Kidney glomerular epithelial cell (primary cell): ENCODE measurements at places on chromosomes 2 and 18.

DNA sequence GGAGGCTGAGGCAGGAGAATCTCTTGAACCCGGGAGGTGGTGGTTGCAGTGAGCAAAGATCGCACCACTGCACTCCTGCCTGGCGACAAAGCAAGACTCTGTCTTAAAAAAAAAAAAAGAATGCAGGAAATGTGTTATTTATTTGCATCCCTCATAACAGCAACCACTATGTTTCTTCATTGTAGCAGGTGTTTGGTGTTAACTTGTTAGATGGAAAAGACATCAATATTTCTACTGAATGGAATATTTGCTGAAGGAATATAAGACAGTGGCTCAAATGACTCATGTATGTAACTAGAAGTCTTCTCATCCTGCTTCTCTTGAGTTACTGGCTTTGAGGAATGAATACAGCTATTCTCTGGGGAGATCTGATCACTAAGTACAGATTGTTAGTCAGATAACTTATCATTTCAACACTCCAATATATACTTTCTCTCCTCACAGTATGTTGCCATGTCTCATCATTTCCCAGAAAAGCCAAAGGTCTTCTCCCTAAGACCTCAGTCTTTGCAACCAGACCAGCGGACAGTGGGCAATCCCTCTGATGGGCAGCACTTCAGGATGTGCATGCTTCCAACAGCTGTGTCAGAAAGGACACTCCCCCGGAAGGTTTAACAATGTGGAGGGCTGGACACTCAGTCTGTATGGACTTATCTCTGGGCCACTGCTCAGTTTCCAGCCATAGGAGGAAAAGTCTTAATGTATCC is 104.4 kb upstream of the STK17B start:
- DNase-seq = no peak

DNA sequence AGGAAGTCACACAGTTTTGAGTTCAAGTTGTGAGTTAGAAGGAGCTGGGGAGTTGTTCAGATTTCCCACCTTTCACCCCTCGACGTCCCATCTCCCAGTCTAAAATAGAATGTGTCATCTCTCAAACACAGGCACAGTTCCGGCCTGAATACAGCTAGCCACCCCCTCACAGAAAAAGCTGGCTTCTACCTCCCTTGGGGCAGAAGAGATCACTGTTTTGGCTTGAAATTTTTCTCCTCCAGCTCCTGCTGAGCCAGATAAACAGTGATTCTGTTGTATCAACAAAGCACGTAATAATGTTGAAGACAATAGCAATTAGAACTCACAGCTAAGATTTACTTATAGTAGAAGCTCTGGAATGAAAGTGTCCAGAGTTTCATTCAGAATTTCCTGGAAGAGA is 74.7 kb downstream of the KIAA2012 start:
- DNase-seq = no peak

DNA sequence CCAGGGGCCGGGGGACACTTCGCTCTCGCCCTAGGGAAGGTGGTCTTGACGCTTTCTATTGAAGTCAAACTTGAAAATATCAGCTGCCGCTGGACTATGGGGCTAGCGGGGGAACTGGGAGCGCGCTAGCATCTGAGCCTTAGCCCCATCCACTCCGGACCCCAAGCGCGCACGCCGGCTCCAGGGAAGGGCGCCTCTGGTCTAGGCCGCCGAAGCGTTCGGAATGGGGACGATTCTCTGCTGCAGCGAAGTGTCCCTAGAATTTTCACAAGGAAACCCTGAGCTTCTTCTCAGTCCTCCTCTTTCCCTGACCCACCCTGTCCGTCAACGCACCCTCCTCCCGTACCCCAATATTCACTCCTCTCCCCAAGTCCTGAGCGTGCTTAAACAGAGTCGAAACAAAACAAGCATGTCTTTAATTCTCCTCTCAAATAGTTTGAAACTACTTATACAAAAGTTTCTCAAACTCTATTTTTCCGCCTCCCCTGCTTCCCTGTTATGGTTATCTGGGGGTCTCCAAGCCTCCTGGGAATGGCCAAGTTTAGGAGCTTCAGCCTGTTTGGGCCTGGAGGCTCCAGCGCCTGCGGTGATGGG is 5.0 kb downstream of the RAX start:
- DNase-seq = no peak

DNA sequence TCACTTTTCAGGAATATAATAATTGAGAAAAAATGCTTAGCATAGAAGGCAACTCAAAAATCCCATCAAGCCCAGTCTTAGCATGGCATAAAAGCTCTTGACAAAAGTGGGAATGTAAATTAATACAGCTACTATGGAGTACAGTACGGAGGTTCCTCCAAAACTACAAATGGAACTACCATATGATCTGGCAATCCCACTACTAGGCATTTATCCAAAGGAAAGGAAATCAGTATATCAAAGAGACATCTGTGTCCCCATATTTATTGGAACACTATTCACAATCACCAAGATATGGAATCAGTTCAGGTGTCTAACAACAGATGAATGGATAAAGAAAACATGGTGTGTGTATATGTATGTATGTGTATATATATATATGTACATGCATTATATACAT is 28.8 kb downstream of the ITGAV start:
- no peak for DNase-seq

GRCh38 chr2:143691121-143691520 is 561.9 kb downstream of the ARHGAP15 start:
- DNase-seq = no peak

DNA sequence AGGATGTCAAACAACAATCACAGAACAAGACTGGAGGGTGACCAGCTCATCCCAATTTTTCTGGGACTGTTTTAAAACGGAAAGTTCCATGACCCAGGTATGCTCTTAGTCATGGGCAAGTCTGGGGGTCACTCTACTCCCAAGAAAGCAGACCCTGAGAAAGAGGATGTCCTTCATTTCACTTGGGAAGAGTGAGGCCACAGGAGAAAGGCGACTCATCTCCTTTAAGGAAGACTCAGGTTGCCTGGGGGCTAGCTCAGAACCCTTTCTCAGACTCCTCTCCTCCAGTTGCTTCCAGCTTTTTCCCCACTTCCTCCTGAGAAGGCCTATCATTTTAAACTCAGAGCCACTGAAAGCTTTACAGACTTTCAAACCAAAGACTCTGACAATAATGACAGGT is 9.3 kb downstream of the RNF152 start:
- DNase-seq = no peak

DNA sequence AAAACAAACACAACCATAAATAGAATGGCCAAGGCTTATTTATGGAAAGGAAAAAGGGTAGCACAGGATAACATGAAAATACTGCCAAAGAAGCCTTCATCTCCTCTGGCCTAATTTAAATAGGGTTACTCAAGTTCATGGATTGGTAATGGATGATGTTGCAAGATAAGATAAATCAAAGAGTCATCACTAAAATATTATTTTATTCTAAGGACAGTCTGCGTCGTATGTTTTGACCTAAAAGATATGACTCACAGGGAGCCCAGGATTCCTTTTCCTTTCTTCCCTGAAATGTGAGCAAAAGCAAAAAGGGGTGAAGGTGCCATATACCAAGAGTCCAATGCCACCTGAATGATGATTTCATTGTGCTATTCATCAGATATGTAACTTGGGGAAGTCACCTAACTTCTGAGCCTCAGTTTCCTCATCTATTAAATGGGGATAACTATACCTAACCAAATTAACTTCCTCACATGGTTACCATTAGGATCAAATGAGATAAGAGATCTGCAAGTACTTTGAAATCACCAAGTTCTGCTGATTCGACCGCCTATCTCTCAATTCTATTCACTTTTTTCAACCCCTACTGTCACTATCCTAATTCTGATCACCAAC is 137.7 kb downstream of the THADA start:
- DNase-seq = no peak

- no peak for DNase-seq
Measured at GRCh38 chr2:29950481-29950880, 29.1 kb upstream of the ALK start.

DNA sequence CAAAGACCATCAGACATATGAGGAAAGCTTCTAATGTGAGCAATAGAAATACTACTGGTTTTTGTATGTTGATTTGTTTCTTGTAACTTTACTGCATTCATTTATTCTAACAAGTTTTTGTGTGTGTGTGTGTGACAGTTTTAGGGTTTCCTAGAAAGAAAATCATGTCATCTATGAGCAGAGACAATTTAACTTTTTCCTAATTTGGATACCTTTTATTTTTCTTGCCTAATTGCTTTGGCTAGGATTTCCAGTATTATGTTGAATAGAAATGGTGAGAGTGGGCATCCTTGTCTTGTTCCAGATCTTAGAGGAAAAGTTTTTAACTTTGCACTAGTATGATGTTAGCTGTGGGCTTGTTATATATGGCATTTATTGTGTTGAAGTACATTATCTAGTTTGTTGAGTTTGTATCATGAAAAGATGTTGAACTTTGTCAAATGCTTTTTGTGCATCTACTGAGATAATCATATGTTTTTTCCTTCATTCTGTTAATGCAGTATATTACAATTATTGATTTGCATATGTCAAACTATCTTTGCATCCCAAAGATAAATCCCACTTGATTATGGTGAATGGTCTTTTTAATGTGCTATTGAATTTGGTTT is 117.3 kb upstream of the CDC42EP3 start:
- DNase-seq = no peak

DNA sequence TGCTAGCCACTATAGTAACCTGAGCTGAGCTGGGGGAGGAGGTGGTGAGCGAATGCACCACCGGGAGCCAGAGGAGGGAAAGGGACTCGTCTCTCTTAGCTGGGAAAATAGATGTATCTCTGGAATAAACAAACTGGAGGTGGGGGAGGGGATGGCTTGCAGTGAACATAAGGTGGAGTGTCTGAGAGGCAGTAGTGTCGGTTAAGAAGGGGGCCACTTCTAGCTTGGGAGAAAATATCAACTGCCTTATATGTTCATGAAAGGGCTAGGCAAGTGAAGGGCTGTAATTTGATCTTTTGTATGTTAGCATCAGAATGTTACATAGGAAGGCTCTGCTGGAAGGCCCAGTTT is 2.2 kb downstream of the SETBP1 start:
- DNase-seq = no peak

GRCh38 chr2:127324635-127325034 is 30.7 kb upstream of the ERCC3 start:
- DNase-seq = peak; percentile 55

DNA sequence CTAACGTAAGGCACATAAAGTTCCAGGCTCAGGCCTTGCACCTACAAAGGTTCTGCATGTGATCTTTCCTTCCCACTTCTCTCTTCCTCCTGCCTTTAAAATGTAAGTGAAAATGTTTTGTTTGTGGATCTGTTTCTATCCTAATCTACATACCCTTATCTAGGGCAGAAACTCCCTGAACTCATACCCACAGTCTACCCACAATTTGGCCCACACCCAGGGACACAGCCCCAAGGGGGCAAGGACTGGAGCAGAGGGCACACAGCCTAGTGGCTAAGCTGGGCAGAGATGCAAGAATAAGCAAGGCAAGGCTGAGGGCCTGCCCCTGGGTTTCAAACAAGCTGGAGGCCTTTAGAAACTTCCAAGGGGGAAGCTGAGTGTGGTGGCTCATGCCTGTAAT is 71.0 kb downstream of the HS1BP3 start:
- DNase-seq = peak; percentile 64

DNA sequence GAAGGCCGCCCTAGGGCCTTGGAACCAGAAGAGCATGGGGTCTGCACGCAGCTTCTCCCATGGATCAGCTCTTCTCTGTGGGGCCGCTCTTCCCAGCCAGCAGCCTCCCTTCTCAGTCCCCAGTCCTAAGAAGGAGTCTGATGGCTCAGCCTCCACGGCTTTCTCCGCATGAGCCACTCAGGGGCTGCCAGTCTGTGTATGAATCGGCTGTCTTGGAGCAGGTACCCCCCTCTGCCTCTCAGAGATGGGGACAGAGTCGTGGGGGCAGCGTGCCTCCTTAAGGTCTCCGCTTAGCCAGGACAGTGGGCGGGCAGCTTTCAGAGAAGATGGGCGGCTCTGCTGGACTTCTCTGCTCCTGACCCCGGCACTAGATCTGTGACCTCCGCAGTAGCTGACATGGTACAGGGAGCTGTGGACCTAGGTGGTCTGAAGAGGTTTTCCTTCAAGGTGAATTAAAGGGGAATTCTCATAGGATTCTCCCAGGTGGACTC is 21.6 kb downstream of the INPP5D start:
- DNase-seq = no peak

DNA sequence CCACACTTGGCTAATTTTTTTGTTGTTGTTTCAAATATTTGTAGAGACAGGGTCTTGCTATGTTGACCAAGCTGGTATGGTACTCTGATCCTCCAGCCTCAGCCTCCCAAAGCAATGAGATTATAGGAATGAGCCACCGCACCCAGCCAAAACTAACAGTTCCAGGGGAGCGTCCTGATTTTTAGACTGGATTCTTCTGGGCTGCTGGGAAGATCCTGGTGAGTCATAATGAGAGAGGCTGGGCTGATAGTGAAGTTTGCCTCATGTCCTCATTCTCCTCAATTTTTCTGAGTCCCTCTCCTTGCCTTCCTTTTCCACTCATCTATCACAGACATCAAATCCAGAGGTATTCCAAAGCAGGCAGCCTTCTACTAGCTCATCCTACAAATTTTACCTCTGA is 81.3 kb downstream of the VSNL1 start:
- DNase-seq = no peak

GRCh38 chr2:71453404-71454220 is at the start of gene DYSF:
TSS of gene DYSF (plus strand) at chr2:71453561.
- no peak for DNase-seq

- no peak for DNase-seq
Measured at GRCh38 chr2:231655488-231655887, 52.8 kb upstream of the PTMA start.

DNA sequence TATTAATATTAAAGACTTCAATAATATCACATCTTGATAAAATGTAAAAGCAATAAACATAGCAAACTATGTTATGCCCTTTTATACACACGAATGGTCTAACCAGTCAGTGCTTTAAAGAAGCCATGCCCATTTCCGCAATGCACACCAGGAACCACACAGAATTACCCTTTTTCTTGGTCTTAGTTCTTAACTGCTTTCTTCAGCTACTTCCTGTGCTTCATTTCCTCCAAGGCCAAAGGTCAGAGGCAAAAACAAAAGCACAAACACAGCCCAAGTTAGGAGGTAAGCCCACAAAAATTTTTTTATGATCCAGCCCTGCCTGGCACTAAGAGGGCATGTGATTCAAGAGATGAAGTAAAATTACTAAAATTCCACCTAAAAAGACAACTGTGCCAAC is 267.2 kb downstream of the FBXO15 start:
- no peak for DNase-seq

DNA sequence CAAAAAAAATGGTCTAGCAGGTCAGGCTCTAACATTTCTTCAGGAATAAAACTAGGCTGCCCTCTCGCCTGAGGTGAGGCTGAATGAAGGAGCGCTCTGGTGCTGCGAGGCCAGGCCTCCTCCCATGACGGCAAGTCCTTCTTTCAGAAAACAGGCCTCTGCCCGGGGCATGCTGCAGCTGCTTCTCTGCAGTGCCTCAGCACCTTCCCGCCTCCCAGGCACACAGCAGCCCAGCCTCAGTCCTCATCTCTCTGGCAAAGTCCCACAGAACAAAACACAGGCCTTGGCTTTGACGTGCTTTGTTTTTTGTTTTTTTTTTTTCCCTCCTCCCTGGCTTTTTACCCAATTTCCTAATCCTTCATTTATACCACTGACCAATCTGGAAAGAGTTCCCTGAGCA is 74.8 kb downstream of the BCL11A start:
- no peak for DNase-seq
